ENCODE measurements at places on chromosomes 3 and 15.

GRCh38 chr15:45112591-45113379 is 1.2 kb downstream of the DUOX2 start:
- DNase-seq: no peak

GRCh38 chr3:142725357-142725739 is 1.5 kb downstream of the TRPC1 start:
- no peak for DNase-seq

DNA sequence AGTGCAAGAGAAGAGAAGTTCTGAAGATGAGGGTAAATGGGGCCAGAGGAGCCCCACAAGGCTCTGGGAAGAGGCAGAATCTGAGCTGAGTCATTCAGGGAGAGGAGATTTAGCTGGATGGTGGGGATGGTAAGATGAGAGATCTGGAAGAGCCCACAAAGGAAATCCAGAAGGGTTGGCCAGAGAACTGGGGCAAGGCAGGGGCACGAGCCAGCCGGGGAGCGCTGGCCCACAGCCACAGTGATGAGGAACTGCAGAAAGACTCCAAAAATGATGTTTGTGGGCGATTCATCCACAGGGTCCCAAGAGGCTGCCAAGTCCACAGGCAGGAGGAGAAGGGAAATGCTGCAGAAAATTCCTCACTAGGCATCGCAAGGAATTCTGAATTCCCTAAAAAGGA is 75.9 kb upstream of the ATP2B2 start:
- no peak for DNase-seq

DNA sequence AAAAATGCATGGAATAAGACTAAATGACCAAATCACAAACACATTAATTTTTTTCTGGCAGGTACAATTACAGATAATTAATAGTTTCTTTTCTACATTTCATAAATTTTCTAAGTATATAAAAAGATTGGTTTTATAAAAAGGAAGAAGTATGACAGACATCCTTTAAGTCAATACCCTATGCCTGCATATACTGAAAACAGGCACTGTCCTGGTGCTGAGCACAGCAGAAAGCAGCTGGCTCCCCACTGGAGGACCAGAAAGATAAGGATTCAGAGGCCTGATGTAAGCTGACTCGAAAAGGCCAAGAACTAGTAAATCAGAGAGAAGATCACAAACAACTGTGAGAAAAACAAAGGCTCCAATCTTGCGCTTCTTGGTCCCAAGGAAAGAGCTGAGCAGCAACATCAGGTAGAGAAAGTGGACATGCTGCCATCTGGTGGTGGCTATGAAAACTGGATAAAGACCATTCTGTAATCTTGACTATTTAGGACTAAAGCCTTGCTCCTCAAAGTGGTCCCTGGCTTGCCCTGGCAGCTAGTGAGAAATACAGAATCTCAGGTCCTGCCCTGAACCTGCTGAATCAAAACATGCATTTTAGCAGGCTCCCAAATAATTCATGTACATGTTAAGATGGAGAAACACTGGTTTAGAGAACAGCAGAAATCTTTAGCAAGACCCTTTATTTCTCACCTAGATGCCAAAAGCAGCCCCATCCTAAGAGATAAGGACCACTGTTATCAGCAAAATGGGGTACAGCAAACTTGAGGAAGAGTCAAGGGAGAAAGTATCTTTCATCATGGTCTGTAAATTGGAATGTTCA is 76.0 kb downstream of the TRANK1 start:
- peak; percentile 23 for DNase-seq

DNA sequence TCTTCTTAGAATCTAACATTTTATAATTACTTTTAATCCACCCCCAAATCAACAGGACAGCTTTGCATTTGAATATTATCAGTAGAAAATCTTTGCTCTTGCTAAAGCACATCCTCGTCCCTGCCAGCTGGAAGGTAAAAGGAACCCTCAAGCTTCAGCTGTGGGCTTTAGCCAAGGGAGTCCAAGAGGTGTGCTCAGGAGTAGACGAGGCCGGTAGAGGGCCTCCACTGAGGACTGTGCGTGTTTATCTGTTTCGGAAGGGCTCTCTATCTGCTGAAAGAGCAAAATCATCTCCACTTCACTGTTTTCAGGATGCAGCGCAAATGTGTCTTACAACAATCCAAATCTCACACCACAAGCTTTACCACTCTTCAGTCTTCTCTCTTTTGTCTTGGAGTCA is 257.4 kb upstream of the IL12A start:
- DNase-seq: no peak

- DNase-seq: no peak
Measured at GRCh38 chr15:98725874-98726273, 77.5 kb downstream of the IGF1R start.

DNA sequence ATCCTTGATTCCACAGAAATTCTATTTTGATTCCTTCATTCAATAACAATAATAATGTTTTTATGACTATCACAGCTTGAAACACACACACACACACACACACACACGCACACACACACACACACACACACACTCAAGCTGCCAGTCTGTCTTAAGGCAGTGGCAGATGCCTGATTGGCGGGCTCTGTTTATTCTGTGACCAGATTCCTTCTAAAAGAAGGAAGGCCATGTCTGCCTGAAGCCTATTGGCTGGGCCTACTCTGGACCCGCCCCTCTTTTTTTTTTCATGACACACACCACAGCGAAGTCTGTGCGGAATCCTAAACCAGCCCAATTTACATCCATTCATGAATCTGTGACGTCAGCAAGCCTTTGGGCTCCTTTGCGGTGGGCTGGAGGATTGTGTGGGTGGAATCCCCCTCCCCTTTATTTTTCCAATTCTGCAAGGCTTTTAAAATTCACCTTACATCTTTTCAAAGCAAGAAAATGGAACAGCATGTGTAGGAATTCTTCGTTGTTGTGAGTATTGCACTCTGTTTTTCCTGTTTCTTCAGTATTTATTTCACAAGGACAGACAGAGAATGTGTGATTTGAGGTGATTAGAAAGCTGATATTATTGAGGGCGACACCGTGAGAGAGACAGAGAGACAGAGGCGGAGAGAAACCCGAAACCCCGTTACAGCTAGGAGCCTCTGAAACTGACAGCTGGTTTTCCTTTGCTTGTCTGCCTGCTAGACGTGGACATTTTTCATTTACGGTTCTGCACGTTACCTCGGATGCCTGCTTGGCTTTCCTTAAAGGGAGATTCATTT is at the start of gene MAP3K13:
TSS of gene MAP3K13 (plus strand) at position 287 of the 812 bp plus-strand sequence. CDS start 65,446 bp downstream, outside the sequence.
- DNase-seq: peak; percentile 69

DNA sequence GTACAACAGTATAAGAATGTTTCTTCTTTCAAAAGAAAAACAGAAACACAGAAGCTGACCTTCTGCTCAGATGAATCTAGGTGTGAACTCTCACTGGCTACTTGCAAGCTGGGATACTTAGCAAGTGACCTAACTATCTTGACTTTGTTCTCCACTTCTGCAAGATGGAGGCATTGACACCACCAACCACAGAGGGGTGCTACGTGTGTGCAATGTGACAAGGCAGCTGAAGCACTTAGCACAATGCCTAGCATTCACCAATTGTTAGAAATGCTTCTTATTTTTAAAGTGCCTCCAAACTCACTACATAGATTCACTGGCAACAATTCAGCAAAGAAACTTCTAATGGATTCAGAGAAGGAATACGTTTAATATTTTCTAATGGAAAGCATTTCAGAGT is 331.4 kb upstream of the WNT5A start:
- DNase-seq: no peak

- DNase-seq: no peak
Measured at GRCh38 chr15:100901702-100902435, 17.3 kb upstream of the LRRK1 start.

- DNase-seq: no peak
Measured at GRCh38 chr15:39752246-39752645, 30.4 kb downstream of the FSIP1 start.

- DNase-seq: no peak
Measured at GRCh38 chr3:177114253-177114652, 83.0 kb downstream of the TBL1XR1 start.

GRCh38 chr15:29952225-29952624 is 130.0 kb upstream of the TJP1 start:
- DNase-seq: peak; percentile 37

- DNase-seq: no peak
Measured at GRCh38 chr3:11757441-11757875, 89.2 kb downstream of the TAMM41 start.

GRCh38 chr15:59298225-59298853 is 74.3 kb downstream of the MYO1E start:
- peak; percentile 97 for DNase-seq

GRCh38 chr3:17602126-17602525 is 140.3 kb downstream of the TBC1D5 start:
- DNase-seq: peak; percentile 93

DNA sequence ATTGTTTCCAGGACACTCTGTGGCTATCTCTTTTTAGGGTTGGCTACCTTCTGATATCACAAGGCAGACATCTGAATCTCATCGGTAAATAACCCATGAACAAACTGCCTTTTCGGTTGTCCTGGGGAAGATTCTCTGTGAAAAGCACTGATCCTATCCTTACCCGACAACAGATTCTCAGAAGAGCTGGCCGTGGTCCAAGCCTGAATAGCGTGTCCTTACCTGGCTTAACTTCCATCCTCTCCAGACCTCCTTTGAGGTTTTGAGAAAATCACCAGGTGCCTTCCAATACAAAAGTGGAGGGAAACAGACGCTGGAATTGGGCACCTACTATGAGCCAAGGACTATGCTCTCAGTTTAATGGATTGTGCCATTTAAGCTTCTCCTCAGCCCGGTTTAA is 87.4 kb upstream of the ARHGEF3 start:
- DNase-seq: no peak
